ENCODE measurements at places on chromosomes 2 and 18. TPM values are rescaled to one million over a fixed set of nuclear protein-coding genes. Genes with fewer than 3 reads are reported as not detected.

CYP26B1 gene
- total RNA-seq, result not detected

IL37 gene
- total RNA-seq, result not detected

- DNase-seq, result no peak
Observed at GRCh38 chr2:75268112-75268511, 68.8 kb upstream of the TACR1 start.

GRCh38 chr2:71679491-71679890, 226.1 kb downstream of the DYSF start:
- no peak for DNase-seq

GRCh38 chr2:236793023-236794011, 223.7 kb downstream of the ACKR3 start:
- no peak for DNase-seq

DNA sequence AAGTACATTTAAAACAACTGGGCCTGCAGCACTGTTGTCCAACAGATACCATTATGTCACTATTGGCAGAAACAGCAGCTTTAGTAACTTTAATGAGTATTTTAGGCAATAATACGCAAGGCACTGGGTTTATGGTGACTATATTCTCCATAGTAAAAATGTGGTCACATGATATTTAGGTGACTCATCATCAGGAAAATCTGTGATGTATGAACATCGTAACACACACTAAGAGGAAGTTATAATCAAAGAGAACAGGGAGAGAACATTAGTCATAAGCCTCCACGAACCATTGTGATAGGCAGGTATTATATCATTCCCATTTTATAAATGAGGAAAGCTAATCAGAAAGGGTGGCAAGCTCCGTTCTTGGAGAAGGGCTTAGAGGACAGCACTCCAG, 36.9 kb downstream of the RAPH1 start:
- DNase-seq, result no peak

GRCh38 chr2:6824962-6825361, 40.7 kb downstream of the CMPK2 start:
- DNase-seq, result no peak

GRCh38 chr18:70046207-70046606, 98.5 kb upstream of the CD226 start:
- DNase-seq, result no peak

Data from activated T-cell treated with anti-CD3 and anti-CD28 coated beads, Interleukin-2, amount 50 U/mL, for 4 hours (primary cell).